KBM-7 (cell line): ENCODE measurements at places on chromosomes 11 and 22.
A peak's percentile ranks its signal among the peaks of the same experiment; 100 is the strongest.

DNA sequence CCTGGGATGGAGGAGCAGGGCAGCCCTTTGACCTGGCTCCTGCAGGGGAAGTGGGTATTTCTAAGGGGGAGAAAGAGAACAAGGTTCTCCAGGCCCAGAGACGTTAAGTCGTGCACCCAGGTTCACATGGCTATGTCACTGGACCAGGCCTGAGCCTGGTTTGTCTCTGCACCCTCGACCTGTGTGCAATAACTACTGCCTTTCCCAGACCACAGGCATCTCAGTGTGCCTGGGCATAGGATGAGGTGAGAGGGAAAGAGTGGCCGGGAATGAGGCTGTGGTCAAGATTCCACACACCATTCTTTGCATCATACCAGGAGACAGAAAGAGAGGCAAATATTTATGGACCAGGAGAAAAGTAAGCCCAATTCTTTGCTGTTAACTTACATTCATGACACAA is 66.8 kb downstream of the PRR5L start:
- DNase-seq: no peak

GRCh38 chr11:130847517-130847916 is 68.8 kb downstream of the SNX19 start:
- DNase-seq: no peak

DNA sequence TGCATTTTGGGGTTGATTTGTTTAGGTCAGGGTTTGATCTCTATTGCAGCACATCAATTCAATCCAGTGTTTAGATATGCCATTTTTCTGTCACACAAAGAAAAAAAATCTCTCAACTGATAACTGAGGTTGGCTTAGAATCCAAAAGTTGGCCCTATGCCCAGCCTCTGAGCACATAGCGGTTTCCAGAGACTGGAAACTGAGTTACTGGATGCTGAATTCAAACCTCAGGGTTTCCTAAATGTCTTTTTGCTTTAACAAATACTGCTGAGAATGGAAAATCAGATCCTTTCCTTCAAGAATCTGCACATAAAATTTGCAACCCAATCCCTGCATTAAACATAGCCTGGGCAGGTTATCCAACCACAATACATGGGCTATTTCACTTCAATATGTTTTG is 4.0 kb downstream of the P4HA3 start:
- DNase-seq: no peak

DNA sequence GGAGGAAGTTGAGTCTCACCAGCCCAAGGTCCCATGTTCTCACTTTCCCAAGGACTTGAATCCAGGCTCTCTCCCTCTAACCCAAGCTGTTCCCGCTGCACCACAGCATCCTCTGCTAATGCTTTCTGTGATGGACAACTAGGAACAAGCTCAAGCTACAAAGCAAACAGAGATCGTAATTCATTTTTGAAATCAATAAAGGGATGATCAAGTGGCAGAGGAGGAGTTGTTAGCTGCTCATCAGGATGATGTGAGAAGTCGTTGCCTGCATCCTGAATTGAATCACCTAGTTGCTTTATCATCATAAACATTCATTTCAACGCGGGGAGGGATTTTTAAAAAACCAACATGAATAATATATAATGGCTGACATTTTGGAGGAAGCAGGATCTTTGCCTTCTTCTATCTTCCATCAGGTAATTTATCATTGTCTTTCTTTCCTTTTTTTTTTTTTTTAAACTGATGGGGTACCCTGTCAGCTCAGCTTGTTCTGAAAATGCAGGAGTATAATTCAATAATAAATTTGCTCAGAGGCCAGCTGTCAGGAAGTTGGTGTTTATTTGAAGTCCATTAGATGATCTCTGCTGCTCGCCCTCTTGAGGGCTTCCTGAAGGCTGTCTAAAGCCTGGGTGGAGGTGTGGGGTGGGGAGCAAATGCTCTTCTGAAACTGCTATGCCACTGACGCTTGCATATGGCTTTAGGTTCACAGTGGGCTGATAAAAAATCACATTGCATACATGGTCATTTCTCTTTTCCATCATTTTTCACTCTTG is 174.4 kb upstream of the NARS2 start:
- DNase-seq: no peak

GRCh38 chr22:37243402-37244113 is 511 bp downstream of the RAC2 start:
- no peak for DNase-seq

DNA sequence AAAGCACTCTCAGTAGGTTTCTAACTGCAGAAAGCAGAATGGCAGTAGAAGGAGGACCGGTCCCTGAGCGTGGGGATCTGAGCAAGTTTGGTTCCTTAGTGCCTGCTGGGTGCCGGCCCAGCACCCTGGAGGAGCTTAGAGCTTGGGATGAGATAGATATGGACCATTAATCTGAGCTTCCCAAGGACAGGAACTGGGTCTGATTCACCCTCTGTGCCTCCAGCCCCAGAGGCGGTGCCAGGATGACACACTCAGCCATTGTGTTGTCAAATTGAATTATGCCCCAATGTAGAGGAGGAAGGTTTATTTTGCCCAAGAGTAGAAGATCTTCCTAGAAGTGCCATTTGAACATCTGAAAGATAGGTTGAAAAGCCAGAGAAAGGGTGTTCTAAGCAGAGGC is 4.3 kb downstream of the ZC3H7B start:
- DNase-seq: no peak

- DNase-seq: peak; percentile 57
Observed at GRCh38 chr11:131064373-131064991, 148.2 kb upstream of the SNX19 start.

GRCh38 chr11:124745835-124746620 is 6.0 kb downstream of the VSIG2 start:
- DNase-seq: no peak

- DNase-seq: no peak
Observed at GRCh38 chr11:46300270-46300669, 22.8 kb downstream of the CREB3L1 start.

DNA sequence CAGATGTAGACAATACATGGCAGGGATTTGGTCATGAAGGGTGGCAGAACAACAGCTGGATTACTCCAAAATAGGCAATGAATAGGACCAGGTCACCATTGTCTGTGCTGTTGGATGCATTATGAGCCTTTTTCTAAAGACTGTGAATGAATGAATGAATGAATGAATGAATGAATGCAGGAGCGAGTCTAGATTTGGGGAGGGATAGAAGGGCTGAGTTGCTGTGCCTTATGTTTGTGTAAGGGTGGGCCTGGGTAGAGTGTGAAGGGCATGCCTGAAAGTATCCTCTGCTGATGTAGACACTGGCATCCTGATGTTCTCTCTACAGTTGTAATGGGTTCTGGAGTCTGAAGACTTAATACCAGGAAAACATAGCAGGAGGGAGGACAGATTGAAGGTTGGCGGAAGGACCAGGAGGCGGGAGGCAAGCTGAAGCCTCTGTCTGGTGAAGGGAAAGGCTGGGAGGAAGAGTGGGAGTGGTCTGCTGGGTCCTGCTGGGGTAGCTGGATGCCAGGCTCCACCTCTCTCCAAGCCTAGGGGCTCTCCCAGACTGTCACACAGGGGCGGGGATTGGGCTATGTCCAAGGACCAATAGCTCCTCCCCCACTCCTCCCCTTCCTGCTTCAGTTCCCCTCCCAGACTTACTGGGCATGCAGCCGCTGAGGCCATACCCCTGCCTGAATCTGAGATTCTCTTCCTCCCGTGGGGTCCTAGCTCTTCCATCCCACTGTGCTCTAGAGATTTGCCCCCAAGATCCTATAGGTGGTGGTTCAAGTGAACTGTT is 4.8 kb downstream of the TRIM3 start:
- peak; percentile 96 for DNase-seq

GRCh38 chr11:118615282-118615975 is 8.0 kb downstream of the PHLDB1 start:
- DNase-seq: no peak

DNA sequence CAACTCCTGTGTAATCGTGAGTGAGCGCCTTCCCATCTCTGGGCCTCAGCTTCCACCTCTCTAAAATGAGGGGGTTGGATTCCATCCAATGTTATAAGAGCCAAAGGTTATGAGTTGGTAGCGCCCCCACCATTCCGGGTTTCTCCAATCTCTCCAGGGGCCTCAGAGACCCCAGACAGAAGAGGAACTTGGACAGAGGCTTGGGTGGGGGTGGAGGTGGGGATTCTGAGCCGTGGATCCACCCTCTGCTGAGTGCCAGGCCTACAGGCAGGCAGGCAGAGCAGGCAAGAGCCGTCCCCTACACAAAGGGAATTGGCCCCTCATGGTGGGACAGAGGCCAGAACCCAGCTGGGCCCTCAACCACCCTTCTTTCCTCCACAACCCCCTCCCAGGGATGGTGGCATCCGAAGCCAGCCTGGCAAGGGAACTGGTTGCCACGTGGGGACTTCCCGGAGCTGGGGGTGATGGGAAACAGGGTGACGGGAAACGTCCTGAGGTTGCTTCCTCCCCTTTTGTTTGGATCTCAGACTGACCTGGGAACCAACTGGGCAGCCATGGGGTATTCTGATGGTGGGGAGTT is 31.8 kb downstream of the TXN2 start:
- no peak for DNase-seq

DNA sequence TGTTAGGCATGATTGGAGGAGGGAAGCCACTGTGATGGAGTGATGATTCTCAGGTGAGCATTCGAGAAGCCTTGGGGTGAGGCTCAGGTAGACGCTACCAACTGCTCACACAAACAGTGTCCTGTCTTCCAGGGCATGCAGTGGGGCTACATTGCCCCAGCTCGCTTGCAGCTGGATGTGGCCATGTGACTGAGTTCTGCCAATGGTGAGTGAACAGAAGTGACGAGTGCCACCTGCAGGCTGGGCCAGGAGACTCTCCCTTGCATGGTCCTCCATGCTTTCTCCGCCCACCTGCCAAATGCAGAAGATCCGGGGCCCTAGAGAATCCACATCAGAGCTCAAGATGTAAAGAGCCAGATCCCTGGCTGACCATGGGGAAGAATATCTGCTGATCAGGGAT is 195.9 kb downstream of the BCR start:
- DNase-seq: peak; percentile 73
